ENCODE measurements at places on chromosomes 12 and 14.

GRCh38 chr14:87309557-87309956 lies 683.4 kb downstream of the GALC start:
- no peak for DNase-seq

- DNase-seq: no peak
Observed at GRCh38 chr12:41311883-41312282, 123.8 kb downstream of the PDZRN4 start.

- DNase-seq: no peak
Observed at GRCh38 chr14:33911046-33911445, 39.8 kb downstream of the EGLN3 start.

DNA sequence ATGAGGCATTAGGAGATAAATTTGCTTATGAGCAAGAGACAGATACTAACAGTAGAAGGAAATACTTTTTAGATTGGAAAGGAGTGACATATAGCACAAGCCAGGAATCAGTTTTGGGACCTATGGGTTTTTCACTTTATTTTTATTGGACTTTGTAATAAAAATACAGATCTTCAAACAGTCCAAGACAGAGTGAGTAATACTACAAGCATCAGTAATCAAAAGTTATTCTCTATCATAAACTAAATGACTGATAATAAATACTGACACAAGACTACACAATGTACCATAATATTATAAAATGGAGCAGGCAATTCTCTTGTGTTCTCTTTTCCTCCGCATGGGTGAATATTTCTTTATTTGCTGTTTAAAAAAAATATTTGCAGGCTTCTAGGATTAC lies 85.8 kb downstream of the DERA start:
- DNase-seq: no peak

GRCh38 chr12:9587987-9588600 lies 19.6 kb downstream of the KLRB1 start:
- no peak for DNase-seq

GRCh38 chr14:63267171-63267570 lies 51.6 kb downstream of the GPHB5 start:
- no peak for DNase-seq

GRCh38 chr14:67971627-67972625 lies 152.3 kb downstream of the RAD51B start:
- peak; percentile 78 for DNase-seq

GRCh38 chr12:13165617-13166041 lies 30.9 kb upstream of the EMP1 start:
- no peak for DNase-seq

- no peak for DNase-seq
Observed at GRCh38 chr12:12616512-12617310, 5.0 kb downstream of the CREBL2 start.

GRCh38 chr12:40146800-40147797 lies 41.2 kb upstream of the SLC2A13 start:
- DNase-seq: peak; percentile 41

DNA sequence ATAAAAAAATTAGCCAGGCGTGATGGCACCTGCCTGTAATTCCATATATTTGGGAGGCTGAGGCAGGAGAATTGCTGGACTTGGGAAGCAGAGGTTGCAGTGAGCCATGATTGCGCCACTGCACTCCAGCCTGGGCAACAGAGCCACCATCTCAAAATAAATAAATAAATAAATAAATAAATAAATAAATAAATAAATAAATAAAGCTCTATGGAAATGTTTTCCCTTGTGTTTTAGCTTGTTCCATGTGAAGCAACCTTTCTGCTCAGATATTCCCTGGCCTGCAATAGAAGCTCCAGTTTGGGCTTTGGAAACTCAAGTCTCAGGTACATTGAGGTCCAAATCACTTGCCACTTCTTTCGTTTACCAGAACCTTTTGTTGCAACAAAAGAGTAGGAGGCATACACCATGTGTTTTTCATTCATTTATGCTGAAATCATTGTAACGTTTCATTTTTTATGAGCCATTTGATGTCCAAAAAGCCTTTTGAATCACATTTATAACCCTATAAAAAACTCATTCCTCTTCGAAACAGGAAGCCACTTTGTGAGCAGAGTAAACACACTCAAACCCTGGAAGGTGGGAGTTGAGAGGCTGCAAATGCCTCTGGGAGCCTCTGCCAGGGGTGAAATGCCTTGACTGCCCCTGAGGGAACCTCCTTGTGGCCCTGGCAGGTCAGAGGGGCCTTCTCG lies 376.6 kb upstream of the TBX3 start:
- no peak for DNase-seq

DNA sequence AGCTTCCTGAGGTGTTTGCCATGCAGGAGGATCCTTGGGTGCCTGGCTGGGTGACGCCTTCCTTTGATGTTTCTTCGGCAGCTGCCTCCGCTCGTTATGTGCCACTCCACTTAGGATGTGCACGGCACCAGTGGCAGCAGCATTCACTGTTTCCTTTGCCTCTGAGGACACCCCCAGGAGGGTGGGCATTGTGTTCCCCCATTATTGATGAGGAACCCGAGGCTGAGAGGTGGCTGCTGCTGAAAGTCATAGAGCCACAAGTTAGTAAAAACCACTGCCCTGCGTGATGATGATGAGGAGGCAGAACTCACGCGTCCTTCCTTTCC lies 41.2 kb downstream of the EP400 start:
- no peak for DNase-seq

DNA sequence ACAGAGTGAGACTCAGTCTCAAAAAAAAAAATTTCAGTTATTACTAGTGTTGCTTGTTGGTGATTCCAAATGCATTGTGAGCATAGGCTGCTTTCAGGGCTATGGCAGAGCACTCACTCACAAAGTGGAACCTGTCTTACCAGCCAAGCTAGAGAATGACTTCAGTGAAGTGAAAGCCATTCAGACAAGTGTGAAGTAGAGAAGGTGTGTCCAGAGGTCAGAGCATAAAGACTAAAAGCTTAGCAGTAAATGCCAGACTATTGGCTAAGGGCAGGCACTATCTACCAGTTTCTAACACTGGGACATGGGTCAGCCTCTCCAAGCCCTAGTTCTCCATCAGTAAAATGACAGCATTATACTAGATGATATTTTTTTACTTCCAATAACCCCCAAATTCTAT lies 12.7 kb downstream of the PPP1R36 start:
- DNase-seq: no peak

- no peak for DNase-seq
Observed at GRCh38 chr12:21583587-21583986, 21.1 kb downstream of the GYS2 start.

Measured in NCI-H1930 (cell line).